ENCODE measurements at places on chromosomes 16 and 17.

GRCh38 chr16:84463221-84463620 lies 41.2 kb downstream of the MEAK7 start:
- DNase-seq: no peak

- DNase-seq: no peak
These were observed 90.7 kb downstream of the VMP1 start for GRCh38 chr17:59798111-59798510.

- no peak for DNase-seq
These were observed 1.0 kb upstream of the CCNF start for GRCh38 chr16:2428051-2428783.

DNA sequence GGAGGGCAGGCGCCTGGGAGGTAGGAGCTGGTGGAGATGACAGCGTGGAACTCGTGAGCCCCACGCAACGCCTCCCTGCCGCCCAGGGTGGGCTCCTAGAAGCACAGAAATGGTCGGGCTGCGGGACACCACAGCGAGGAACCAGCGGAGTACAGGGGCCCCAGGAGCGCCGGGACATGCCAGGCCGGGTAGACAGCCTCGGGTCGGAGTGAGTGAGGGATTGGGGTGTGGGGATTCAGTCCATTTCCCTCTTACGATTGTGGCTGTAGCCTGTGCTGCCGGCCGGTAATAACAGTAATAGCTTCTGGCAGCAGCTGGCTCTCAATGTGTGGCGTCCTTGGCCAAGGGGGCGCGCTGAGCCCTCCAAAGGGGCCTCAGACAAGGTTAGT lies 12.2 kb upstream of the CES3 start:
- no peak for DNase-seq

DNA sequence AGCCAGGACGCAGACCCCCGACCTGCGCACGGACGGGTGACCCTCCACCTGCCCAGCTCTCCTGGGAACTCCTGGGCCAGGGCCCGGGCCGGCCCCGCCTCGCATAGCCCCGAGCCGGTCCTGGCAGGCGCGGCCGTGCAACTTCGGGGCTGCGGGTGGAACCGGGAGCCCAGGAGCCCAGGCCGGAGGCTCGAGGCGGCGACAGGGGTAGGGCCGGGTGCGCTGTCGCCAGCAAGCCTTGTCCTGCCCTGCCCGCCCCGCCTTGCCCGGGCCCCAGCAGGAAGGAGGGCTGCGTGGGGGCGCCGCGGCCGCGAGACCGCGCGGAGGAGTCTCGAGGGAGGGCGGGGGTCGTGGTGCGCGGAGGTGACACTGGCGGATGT lies 408 bp downstream of the LMF1 start:
- DNase-seq: no peak

GRCh38 chr17:12737740-12738469 lies 51.4 kb upstream of the ARHGAP44 start:
- DNase-seq: no peak

DNA sequence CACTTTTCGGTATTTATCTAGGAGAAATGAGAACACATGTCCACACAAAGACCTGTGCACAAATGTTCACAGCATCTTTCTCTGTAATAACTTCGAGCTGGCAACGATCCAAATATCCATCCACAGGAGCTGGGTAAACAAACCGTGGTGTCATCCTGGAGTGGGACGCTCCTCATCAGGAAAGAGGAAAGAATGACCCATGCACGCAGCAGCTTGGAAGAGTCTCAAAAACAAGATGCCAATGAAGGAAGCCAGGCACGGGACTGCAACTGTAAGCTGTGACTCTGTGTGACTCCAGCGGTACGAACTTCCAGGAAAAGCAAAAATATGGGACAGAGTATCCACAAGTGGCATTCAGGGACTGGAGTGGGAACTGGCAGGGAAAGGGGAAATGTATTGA lies 36.7 kb upstream of the CIBAR2 start:
- DNase-seq: no peak

GRCh38 chr17:65220732-65221131 lies 83.6 kb downstream of the RGS9 start:
- DNase-seq: no peak

GRCh38 chr17:68468334-68468733 lies 11.0 kb upstream of the WIPI1 start:
- DNase-seq: no peak

GRCh38 chr17:76481071-76481655 lies 13.8 kb downstream of the AANAT start:
- DNase-seq: no peak

- no peak for DNase-seq
These were observed 136.3 kb upstream of the XYLT1 start for GRCh38 chr16:17607075-17607509.

DNA sequence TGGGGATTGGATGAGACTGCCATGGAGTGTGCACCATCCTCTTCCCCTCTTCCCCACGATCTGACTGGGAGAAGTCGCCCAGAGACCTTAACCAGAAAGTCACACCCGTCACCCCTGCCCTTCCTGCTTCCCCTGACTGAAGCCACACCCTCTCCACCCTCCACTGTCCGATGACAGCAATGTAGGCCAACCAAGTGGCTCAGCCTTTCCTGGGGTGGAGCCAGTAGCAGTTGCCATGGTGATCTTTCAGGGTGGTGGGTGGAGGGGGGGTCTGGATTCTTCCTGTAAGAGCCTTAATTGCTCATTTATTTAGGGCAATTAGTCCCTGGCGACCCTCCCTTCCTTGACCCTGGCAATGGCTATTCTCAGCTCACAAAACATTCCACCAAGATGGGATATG lies 37.5 kb upstream of the PHB1 start:
- DNase-seq: no peak

GRCh38 chr16:10575506-10576130 lies 4.8 kb downstream of the EMP2 start:
- DNase-seq: no peak

DNA sequence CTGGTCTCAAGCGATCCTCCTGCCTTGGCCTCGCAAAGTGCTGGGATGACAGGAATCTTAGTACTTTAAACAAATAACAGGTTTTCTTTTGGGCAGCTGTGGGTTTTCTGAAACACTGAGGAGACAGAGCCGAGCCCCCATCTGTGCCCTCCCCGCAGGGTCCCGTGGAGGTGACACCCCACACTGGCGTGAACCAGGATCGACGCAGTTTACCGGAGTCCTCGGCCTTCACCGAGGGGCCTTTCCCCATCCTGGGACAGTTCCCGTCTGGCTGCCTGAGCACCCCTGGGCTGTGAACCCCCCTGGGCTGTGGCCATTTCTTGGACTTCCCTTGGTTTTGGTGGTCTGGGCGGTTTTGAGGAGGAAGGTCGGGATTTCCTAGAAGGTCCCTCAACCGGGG lies 15.3 kb upstream of the GNG13 start:
- no peak for DNase-seq

DNA sequence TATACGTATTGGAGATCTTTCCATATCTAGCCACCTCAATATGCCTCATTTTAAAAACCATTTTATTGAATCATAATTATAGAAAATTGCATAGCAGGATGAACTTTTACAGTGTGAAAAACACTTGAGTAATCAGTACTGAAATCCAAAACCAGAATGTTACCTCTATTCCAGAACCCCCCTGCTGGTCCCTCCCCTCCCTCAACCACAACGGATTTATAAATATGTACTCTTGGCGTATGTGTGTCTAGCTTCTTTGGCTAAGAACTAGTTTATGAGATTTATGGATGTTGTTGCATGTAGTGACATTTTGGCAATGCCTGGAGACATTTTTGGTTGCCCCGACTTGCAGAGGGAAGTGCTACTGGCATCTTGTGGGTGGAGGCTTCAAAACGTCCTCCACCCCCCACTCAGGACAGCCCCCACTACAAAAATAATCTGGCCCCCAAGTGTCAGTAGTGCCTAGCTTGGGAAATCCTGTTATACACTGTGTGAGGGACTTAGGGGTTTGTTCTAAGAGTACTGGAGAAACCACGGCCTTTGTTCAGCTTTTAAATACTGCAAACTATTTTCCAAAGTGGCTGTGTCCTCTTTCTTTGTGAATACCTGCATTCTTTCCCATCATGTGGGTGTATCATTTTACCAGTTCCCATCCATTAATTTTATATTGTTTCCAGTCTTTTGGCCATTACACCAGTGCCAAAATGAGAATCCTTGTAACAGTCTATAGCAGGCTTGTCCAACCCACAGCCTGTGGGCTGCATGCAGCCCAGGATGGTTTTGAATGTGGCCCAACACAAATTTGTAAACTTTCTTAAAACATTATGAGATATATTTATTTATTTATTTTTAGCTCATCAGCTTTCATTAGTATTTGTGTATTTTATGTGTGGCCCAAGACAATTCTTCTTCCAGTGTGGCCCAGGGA lies 23.7 kb downstream of the ITPRIPL2 start:
- no peak for DNase-seq

DNA sequence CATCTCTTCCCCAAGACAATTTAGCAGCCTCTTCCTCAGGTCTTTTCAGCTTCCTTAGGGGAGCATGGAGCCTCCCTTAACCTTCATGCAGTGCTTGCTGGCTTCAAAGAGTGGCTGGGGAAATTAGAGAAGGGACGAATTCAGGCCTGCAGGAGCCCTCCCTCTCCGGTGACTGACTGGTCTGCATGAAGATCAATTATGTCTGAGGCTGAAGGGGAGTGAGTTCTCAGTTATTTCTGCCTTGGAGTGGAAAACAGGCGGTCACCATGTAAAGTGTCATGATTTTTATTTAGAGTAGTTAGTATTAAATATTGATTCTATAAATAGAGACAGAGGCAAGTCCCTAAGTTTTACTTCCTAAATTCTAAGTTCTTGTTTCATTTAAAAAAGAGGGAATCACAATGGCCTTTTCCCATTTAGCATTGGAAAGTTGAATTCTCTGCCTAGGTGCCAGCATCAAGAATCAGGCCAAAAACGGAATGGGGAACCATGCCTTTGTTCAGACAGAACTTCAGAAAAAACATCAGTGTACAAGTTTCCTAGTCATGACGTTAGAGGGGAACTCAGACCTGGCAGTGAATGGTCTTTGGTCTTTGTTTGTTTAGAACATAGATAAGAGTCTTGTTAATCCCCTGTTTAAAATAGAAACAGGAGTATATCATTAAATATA lies 4.4 kb downstream of the GABARAPL2 start:
- DNase-seq: no peak

- DNase-seq: peak; percentile 92
These were observed 15.7 kb upstream of the CPPED1 start for GRCh38 chr16:12819126-12820117.

DNA sequence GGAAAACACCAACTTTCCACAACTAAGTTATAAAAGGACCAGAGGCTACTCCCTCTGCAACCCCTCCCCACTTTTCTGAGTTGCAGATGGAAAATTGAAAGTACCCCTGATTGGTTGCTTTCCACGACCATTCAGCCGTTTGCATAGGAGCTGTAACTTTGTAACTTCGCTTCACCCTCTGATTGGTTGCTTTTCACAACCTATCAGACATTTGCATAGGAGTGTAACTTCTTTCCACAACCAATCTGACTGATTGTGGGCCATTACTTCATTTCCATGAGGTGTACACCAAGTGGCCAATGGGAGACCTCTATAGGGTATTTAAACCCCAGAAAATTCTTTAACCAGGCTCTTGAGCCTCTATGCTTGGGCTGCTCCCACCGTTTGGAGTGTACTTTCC lies 644.1 kb downstream of the WWOX start:
- DNase-seq: no peak

- DNase-seq: no peak
These were observed 174.8 kb downstream of the C16orf78 start for GRCh38 chr16:49548325-49548970.

GRCh38 chr17:73340093-73340596 lies 28.3 kb upstream of the CDC42EP4 start:
- DNase-seq: no peak

DNA sequence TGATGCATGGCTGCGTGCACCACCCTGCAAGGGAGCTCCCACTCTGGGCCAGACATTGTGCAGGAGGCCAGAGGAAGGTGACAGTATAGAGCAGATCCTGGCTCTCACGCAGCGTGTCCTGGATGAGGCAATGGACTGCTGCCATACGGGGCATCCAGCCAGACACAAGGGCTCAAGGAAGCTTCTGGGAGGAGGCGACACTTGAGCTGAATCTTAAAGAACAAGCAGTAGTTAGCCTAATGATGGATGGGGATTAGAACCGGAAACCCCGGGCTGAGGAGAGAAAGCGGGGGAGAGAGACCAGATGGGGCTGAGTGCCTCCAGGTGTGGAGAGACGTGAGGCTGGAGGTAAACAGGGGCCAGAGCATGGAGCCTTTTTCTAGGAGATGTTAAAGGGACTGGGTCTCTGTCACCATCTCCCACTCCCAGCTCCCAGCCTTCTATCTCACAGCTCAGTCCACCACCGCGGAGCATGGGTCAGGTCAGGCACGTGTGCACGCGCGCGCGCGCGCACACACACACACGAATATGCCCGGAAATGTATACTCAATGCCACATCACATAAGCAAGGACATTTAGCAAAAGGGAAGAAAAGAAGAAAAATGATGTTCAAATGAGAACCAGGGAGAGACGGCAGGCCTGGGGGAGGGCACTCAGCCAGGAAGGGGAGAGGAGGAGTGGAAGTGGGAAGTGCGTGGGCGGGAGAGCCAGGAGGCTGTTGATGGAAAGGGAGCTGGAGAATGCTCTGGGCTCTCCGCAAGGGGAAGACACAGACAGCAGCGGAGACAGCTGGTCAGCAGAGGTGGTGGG lies 46.3 kb downstream of the CCDC42 start:
- DNase-seq: peak; percentile 53

DNA sequence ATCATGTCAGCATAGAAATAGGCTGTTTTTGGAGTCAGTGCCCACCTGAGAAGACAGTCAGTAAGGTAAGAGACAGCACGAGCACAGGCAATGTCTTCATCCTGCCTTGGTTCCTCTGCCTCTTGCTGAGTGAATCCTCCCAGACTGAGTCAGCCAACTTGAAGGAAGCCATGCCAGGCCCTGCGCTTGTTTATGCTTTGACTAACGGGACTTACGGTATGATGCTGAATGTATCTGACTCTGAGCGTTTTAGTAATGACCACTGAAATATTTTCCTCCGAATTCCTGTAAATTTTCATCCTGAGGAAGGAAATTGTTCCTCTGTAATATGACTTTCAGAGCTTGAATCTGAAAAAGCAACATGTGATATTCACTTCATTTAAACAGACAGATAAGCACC lies 18.0 kb downstream of the C17orf67 start:
- no peak for DNase-seq

DNA sequence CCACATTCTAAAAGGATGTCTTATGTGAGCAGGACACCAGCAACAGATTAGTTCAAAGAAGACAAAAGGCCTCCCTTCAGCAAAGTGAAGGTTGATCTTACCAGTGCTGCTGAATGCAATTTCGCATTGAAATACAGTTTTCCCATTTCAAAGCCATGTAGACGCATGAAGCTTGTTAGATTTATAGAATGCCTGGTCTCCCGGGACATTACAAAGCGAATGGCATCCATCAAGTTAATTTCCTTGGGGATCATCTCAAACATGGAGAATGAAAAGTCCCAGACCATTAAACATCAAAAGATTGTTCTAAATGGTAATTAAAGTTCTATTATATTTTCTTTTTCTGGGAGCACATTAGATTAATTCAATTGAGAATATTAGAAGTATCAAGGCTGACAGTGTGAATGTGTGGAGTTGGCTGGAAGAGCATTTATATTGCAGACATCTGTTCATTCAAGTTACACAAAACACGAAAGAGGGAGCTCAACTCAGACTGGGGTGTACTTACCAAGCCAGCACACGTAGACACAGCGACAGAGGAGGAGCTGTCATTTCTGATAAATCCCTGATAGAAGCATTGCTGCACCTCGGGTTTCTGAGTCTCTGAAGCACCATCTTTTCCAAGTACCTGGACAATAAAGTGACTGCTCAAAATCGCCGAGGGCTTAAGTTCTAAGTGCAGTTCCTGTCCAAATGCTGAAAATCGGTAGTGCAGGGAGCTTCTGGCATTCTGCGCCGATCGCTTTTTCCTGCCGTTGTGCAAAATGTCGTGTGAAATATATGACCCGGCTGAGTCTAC lies 3.8 kb downstream of the ADAMTS18 start:
- no peak for DNase-seq

Data from activated CD8-positive, alpha-beta memory T cell treated with anti-CD3 and anti-CD28 coated beads for 24 hours (primary cell).